NCI-H524 treated with DMSO at 0.1 percent for 48 hours (cell line): ENCODE measurements at places on chromosomes 4 and X.
A peak's percentile ranks its signal among the peaks of the same experiment; 100 is the strongest.

GRCh38 chr4:82710197-82710929, 88.2 kb downstream of the SCD5 start:
- no peak for DNase-seq

GRCh38 chrX:14672611-14673172, 143.4 kb downstream of the GLRA2 start:
- no peak for DNase-seq

GRCh38 chr4:98706200-98706813, 47.9 kb upstream of the TSPAN5 start:
- no peak for DNase-seq

DNA sequence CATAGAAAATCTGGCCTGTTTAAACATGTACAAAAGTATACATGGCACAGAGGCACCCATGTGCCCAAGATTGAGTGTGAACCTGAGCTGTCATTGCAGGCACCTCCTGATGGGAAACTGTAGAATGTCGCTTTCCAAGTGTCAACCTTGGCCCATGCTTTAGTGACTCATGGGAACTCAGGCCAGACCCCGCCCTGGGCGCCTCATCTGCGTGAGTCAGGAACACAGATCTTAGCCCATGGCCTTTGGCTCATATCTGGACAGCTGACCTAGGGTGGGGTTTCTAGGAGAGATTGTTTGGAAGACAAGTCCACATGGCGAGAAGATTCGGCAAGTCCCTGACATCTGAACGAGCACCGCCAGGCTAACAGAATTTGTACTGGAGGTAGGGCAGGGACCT, 50.0 kb downstream of the CYTL1 start:
- no peak for DNase-seq

GRCh38 chr4:163470391-163470790, 3.2 kb downstream of the TKTL2 start:
- DNase-seq, result no peak

- DNase-seq, result no peak
Measured at GRCh38 chrX:15515931-15516330, 15.3 kb downstream of the BMX start.

DNA sequence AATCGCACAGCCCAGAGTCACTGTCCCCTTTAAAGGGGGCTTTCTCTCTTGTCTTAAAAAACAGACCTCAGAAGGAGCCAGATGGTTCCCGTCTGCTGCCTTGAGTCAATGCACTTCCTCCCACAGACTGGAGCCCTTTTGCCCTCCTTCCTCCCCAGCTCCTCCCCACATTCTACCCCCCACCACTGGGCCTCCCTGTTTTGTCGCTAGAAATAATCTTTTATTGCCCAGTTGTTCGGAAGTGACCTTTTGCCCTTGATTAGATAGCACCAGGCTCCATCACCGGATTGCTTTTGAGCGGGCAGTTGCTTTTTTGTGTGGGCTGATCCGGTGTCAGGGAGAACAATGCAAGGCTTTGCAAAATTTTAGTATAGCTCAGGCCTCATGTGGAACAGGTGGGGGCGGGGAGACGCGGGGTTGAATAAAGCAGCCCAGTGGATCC, 47.7 kb downstream of the SPRY1 start:
- peak; percentile 9 for DNase-seq

DNA sequence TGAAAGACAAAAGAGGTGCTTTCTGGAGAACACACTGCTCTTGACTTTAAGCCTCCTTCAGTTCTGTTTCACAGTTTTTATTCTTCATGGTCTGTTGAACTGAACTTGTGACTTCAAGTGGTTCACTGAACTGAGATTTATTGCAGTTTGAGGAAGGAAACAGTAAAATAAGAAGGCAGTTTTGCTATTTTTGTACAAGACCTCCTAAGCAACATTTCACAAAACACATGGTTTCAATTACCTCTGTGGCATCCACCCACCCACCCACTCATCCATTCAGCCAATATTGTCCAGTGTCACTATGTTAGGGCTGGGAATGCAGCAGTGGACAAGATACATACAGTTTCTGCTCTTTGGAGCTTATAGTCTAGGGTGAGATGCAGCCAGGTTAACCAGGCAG, 131.3 kb downstream of the IL1RAPL2 start:
- no peak for DNase-seq

- DNase-seq, result no peak
Measured at GRCh38 chrX:101429934-101430333, 21.9 kb downstream of the HNRNPH2 start.

GRCh38 chr4:99712099-99712498, 54.5 kb upstream of the C4orf54 start:
- DNase-seq, result no peak

- no peak for DNase-seq
Measured at GRCh38 chrX:805103-805670, 174.6 kb downstream of the SHOX start.

GRCh38 chr4:2259541-2260343, 2.2 kb downstream of the MXD4 start:
- no peak for DNase-seq

DNA sequence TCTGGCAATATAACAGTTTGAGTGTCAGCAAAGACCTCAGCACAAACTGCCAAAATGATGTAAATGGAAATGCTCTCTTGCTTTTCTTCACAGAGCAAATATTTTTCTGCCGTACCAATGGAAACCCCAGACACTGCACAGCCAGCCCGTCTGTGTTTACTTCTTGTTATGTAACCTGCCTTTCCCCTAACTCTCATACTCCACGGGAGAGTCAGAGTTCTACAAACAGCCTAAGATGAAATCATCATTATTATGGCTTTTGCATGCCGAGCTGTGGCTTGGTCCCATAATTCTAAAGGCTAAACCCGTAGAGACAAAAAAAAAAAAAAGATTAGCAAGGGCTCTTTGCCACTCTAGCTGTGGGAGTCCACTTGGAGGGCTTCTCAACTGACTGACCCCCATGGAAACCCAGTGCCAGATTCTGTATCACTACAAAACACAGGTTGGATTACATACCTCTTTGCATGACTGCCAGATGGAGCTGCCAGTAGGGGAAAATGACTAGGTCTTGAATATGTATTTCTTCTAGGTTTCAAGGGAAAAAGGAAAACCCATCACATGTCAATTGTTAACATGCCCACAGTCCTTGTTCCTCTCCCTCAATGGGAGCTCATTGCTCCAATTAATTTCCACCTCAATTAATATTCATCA, 197.2 kb upstream of the CNKSR2 start:
- DNase-seq, result peak; percentile 29

DNA sequence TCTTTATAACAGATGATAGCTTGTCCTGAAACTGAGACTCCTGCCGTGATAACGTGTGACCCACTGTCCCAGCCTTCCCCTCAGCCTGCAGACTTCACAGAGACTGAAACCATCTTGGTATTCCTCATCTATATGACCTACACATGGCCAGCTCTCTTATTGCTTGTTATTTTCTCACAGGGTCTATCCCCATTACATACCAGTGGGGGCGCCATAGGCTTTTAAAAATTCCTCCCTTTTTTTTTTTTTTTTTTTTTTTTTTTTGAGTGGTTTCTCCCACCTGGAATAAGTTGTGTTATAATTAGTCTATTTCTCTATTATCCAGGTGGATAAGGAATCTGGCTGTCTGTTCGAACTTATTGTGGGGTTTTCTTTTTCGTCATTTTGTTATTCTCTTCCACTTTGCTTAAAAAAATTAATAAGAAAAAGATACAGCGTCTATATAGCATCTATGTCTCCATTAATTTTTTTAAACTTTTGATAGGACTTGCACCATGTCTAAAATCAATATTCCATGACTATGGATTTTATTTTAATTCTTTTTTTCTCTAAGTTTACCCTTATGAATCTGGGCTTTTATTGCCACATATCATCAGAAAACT, 47.2 kb downstream of the GYG2 start:
- DNase-seq, result no peak

GRCh38 chrX:22032506-22032905, 381 bp downstream of the PHEX start:
- no peak for DNase-seq

DNA sequence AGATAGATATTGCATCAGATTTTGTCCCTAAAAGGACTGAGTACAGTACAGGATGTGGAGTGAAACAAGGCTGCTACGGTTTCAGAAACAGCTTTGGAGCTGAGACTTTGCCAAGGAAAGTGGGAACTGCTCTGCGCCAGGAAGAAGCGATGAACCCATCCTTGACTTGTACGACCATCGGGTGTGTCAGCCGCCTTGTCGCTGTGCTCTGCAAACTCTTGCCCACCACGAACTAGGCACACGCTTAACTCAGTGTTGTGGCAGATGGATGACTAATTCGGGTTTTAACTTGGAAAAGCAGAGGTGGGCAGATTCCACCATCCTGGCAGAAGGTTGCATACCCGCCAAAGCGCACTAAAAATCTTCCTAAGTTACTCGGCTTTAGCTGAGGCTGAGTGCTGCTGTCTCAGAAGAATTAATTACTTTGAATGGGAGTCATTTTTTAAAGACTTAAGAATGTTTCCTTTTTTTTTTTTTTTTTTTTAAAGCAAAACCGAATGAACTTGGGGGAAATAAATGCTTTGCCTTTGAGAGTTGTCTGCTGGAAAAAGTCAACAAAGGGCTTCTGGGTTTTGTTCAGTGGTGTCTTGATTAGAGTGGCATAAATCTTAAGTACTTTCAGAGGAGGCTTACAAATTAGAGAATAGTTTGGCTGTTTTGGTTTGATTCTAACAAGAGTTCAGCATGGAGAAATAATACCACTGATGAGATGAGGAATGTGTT, 69.5 kb downstream of the SHROOM2 start:
- DNase-seq, result no peak

GRCh38 chr4:168367065-168367464, 48.5 kb upstream of the DDX60 start:
- no peak for DNase-seq

- no peak for DNase-seq
Measured at GRCh38 chr4:3461515-3462291, 1.4 kb upstream of the DOK7 start.

GRCh38 chr4:83489711-83490326, 4.9 kb upstream of the ABRAXAS1 start:
- no peak for DNase-seq

- no peak for DNase-seq
Measured at GRCh38 chr4:16658183-16658582, 240.3 kb downstream of the LDB2 start.

- no peak for DNase-seq
Measured at GRCh38 chrX:108070891-108071290, 20.5 kb downstream of the PSMD10 start.

- no peak for DNase-seq
Measured at GRCh38 chrX:120224388-120224787, 26.2 kb upstream of the ZBTB33 start.

GRCh38 chrX:9153300-9153699, 119.4 kb upstream of the FAM9B start:
- DNase-seq, result no peak

DNA sequence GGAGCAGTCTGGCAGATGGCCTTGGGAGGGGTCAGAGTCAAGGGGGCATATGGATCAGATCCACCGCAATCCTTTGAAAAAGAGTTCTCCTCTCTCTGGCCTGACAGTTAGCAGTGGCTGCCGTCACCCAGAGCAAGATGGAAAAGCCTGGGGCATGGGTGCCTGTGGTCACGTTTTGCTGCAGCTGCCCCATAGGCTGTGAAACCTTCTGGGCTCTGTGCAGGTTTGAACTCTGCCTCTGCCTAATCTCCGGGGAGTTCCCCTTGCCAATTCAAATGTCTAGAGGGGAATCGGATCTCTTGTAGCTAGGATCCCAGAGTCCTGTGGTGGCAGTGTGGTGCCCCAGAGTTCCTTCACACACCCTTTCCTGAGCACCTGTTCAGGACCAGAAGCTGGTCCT, 23.4 kb upstream of the ANKRD17 start:
- DNase-seq, result peak; percentile 17

- DNase-seq, result no peak
Measured at GRCh38 chrX:108573136-108573535, 133.5 kb downstream of the COL4A5 start.

DNA sequence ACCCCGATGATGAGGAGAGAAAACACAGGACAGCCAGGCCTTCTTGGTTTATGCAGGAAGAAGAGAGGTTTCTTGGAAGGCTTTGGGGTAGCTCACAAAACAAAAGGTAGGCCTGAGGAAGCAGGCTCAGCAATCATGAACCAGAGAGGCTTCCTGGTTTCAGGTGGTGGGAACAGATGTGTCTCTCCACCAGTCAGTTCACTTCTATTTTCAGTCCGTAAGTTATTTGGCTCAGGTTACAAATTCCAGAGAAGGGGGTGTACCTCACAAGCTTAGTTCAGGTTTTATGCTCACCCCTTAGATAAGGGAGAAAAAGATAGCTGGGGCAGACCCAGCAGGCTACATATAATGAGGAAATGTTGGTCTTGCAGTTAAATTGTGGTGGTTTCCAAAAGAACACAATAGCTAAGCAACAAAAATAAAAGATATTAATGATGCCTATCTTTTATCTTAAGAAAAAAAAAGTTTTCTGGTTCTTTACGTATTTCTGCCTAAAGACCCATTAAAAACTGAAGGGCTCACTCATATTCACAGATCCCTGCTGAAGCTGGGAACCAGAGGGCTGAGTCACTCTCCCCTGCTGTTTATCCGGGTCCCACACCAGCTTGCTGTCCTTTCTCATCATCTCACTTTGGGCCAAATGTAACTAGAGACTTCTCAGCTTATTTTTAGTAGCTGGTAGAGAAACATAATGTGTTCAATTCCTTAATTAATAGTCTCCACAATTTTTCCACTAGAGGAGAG, 177.0 kb downstream of the CAMK2D start:
- DNase-seq, result no peak

GRCh38 chrX:72308566-72309296, 3.0 kb upstream of the CITED1 start:
- peak; percentile 66 for DNase-seq

- no peak for DNase-seq
Measured at GRCh38 chr4:114535725-114536124, 62.9 kb upstream of the UGT8 start.

- DNase-seq, result no peak
Measured at GRCh38 chr4:55830716-55831115, 11.1 kb downstream of the EXOC1L start.

DNA sequence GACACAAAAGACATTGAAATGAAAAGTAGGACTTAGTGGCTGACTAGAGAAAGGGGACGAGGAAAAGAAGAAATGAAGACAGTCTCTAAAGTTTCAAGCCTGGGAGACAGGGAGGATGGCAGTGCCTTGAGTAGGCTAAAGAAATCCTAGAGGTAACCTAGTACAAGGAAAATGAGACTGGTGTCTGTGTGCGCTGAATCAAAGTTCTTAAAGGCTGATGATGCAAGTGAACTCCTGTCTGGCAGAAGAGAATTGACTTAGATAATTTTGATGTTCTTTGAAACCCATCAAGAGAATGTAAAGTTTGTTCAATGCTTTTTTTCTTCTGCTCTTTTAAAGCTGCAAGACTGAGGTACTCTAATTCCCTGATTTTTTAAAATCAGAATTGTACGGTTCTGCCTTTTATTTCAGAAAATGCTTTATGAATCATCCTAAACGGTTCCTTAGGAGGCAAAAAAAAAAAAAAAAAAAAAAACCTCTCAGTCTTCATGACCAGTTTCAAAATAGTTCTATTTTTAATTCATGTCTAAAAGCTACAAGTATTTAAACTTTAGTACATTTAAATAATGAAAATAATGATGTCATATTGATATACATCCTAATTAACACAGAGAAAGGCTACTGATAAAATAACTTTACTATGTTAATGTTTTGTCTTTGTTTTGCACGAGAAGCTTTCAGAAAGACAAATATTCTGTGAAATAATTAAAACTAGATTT, 189.8 kb downstream of the PPP3CA start:
- DNase-seq, result no peak

GRCh38 chrX:67726018-67726417, 182.2 kb downstream of the AR start:
- DNase-seq, result no peak

GRCh38 chr4:186622788-186623464, 67.6 kb upstream of the MTNR1A start:
- no peak for DNase-seq

- DNase-seq, result no peak
Measured at GRCh38 chr4:185878633-185879032, 66.6 kb upstream of the SORBS2 start.
